ENCODE measurements at places on chromosomes 7 and 10. TPM values are rescaled to one million over a fixed set of nuclear protein-coding genes. Genes with fewer than 3 reads are reported as not detected.

- no peak for DNase-seq
- no peak overlapping the region for H3K27ac ChIP-seq
- H3K4me1 ChIP-seq = peaks cover 24% of the 10 kb centered on the region
- H3K36me3 ChIP-seq = no peaks in the 10 kb centered on the region
- peaks cover 13% of the 10 kb centered on the region for H3K27me3 ChIP-seq
These were observed 174.1 kb upstream of the TNRC18 start for GRCh38 chr7:5597772-5598171.

DNA sequence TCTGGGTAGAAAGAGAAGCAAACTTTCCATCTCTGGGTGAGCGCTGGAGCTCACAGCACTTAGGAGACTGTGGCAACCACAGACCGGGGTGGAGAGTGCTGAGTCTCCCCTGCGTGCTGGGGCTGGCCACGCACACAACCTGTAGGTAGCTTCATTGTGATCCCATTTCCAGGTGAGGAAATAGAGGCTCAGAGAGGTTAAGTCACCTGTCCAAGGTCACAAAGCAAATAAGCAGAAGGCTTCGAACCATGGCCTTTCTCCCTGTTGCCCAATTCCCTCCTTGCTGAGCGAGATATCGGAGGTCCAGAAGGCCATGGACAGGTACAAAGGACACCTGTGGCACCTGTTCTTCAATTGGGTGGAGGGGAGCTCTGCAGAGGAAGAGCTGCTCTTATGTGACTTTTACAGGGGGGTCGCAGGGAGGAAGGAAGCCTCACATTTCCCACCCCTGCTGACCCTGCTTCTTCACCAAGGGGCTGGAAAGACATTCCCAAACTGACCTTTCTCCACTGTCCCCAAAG, 39.4 kb downstream of the ZCCHC24 start:
- no peak for DNase-seq
- no peaks in the 10 kb centered on the region for H3K4me1 ChIP-seq
- no peaks in the 10 kb centered on the region for H3K27me3 ChIP-seq
- H3K4me3 ChIP-seq = no peak overlapping the region
- no peak overlapping the region for H3K27ac ChIP-seq

DNA sequence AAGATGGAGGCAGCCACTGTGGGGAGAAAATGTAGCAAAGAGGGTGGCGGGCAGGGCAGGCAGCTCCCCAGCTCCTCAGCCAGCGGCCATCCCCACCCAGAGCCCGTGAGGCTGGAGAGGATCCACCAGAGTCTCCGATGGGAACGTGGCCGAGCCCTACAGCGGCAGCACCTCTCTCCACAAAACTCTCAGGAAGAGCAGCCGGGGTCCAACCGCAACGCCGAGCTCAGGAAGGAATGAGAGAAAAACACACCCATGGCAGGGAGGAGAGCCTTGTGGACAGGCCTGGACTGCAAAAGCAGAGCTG, 54.0 kb upstream of the ADGRA1 start:
- no peak for DNase-seq
- H3K27ac ChIP-seq = no peak overlapping the region
- H3K4me3 ChIP-seq = no peak overlapping the region
- H3K4me1 ChIP-seq = no peaks in the 10 kb centered on the region

GRCh38 chr10:86168256-86168655, 198.3 kb downstream of the GRID1 start:
- no peak for DNase-seq
- H3K36me3 ChIP-seq = no peaks in the 10 kb centered on the region

DNA sequence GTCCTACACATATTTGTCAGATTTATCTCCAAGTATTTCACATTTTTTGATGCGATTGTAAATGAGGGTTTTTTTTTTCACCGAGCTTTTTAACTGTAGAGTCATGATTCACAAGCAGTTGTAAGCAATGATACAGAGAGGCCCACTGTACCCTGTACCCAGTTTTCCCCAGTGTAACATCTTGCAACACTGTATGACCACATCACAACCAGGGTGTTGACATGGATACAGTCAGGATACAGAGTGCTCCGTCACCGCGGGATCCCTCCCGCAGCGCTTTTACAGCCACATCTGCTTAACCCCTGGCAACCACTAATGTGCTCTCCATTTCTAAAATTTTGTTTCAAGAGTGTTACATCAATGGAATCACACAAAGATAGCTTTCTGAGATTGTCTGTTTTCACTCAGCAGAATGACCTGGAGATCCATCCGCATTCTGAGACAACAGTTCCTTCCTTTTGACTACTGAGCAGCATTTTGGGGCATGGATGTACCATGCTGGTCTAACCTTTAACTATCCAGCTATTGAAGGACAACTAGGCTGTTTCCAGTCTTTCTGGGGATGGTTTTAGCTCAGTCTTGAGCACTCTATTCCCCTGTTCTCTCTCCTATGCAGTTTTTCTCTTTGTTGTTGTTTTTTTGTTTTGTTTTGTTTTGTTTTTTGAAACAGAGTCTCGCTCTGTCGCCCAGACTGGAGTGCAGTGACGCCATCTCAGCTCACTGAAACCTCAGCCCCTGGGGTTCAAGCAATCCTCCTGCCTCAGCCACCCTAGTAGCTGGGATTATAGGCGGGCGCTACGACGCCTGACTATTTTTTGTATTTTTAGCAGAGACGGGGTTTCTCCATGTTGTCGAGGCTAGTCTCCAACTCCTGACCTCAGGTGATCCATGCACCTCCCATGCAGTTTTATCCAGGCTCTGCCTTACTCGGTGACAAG, 25.9 kb downstream of the GPRIN2 start:
- H3K4me3 ChIP-seq = no peak overlapping the region
- peaks cover 4% of the 10 kb centered on the region for H3K27me3 ChIP-seq
- H3K4me1 ChIP-seq = no peaks in the 10 kb centered on the region
- no peaks in the 10 kb centered on the region for H3K36me3 ChIP-seq
- no peak overlapping the region for H3K27ac ChIP-seq

DNA sequence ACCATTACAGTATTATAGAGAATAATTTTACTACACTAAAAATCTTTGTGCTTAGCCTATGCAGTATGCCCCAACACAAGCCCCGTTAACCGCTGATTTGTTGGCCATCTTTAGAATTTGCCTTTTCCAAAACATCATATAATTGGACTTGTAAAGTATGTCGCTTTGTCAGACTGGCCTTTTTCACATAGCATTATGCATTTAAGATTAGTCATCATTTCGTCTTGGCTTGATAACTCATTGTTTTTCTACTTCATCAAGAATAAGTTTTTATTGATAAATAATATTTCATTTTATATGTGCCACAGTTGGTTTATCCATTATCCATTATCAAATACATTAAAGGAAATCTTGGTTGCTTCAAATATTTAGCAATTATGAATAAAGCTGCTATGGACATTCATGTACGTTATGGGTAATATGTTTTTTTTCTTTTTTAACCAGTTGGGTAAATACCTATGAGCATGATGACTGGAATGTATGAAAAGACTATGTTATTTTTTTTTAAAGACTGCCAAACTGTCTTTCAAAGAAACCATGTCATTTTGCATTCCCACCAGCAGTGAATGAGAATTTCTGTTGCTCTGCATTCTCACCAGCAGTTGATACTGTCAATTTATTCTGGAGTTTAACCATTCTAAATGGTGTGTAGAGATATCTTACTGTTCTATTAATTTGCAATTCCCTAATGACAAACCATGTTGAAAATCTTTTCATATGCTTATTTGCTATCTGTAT, 273.1 kb upstream of the KCND2 start:
- no peaks in the 10 kb centered on the region for H3K27me3 ChIP-seq
- H3K4me3 ChIP-seq = no peak overlapping the region
- no peak overlapping the region for H3K27ac ChIP-seq
- no peaks in the 10 kb centered on the region for H3K4me1 ChIP-seq
- DNase-seq = no peak

DNA sequence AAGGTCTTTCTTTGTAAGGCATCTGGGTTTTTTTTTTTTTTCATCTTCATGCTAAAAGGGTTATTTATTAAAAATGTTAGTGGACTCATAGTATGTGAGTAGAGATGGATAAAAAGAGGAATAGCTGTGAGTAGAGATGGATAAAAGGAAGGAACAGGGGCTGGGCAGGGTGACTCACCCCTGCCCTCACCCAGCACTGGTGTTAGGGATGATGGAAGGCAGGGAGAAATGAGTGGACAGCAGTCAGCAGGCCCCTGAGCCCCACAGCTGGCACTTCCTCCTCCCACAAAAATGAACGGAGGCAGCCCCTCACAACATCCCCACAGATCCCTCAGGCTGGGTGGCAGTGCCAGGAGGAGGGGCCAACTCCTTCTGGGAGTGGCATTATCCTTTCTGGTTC, 39.3 kb downstream of the ANTXRL start:
- no peaks in the 10 kb centered on the region for H3K4me1 ChIP-seq
- no peak for DNase-seq
- H3K4me3 ChIP-seq = no peak overlapping the region
- H3K27me3 ChIP-seq = peaks cover 6% of the 10 kb centered on the region
- no peaks in the 10 kb centered on the region for H3K36me3 ChIP-seq

DNA sequence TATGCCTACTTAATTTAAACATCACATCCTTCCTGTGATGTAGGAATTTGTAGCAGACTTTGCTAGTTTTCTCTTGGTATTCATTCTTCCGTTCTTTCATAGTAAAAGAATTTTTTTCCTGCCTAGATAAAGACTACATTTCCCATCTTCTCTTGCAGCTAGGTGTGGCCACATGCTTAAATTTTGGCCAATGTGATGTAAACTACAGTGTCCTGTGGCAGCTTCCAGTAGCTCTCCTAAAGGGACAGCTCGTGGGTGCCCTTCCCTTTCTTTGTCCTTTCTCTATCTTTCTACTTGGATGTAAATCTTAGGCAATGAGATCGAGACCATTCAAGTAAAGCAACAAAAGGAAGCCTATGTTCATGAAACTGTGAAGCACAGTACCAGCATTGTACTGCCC, 58.6 kb downstream of the ASAH2B start:
- H3K4me1 ChIP-seq = no peaks in the 10 kb centered on the region
- peaks cover 21% of the 10 kb centered on the region for H3K27me3 ChIP-seq
- H3K36me3 ChIP-seq = no peaks in the 10 kb centered on the region
- H3K4me3 ChIP-seq = no peak overlapping the region
- no peak overlapping the region for H3K27ac ChIP-seq
- no peak for DNase-seq

DNA sequence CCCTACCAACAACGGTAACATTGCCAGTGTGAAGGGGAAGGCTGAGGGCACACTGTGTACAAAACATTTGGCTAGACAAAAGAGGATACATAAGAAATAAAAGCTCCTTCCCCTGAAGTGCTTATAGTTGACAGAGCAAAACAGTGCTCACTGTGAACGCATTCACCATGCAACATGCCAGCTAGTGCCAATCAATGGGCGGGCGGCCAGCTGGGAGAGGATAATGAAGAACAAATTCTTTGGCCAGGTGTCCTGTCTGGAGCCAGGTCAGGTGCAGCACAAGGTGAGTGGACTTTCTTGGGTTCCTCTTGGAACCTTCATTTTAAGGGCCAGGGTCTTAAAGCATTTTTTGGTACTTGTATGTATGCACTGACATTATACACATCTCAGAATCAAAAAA, 106.1 kb downstream of the ICA1 start:
- H3K36me3 ChIP-seq = peaks cover 4% of the 10 kb centered on the region
- H3K27me3 ChIP-seq = peaks cover 2% of the 10 kb centered on the region
- H3K27ac ChIP-seq = no peak overlapping the region
- peaks cover 4% of the 10 kb centered on the region for H3K4me1 ChIP-seq
- DNase-seq = no peak
- no peak overlapping the region for H3K4me3 ChIP-seq

DNA sequence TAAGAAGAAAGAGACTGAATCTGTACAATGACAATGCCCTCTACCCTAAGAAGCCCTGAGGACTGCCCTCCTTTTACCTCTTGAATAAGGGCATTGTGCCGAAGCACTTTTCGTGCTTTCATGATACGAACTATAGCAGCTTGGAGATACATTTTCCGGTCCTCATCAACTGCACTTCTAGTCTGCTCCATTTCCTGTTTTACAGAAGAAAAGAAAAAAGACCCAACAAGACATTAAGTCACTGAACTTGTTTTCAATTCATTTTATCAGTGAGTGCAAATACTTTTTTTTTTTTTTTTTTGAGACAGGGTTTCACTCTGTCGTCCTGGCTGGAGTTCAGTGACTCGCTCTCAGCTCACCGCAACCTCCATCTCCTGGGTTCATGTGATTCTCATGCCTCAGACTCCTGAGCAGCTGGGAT, 78.4 kb downstream of the CUL2 start:
- peaks cover 45% of the 10 kb centered on the region for H3K36me3 ChIP-seq
- H3K27ac ChIP-seq = peak overlapping the region; percentile 83
- H3K27me3 ChIP-seq = no peaks in the 10 kb centered on the region
- peaks cover 18% of the 10 kb centered on the region for H3K4me1 ChIP-seq
- H3K4me3 ChIP-seq = peak overlapping the region; percentile 15

DNA sequence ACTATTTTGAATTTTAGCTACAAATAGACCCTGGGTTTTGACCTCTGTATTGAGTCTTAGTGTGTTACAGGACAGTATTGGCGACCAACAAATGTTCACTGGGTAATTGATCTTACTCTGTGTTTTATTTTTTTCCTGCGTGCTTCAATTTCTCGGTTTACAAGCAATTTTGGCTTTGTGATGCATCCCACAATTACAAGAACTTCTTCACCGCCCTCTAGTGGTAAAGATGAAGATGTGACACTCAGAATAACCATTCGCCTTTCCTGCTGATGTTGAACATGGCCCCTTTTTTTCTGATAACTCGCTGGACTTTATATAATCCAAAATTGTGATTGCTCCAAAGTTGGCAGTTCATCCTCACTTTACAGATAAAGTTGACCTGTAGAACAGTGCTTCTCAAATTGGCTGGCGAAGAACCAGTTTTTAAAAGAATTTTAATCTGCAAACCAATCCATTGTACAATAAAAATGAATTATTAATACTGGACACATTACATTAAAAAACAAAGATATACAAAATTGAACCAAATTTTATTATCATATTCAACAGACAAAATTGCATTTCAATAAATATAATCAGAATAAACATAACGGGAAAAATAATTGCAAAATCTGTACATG, 20.2 kb upstream of the SMC3 start:
- no peaks in the 10 kb centered on the region for H3K36me3 ChIP-seq
- H3K27me3 ChIP-seq = peaks cover 26% of the 10 kb centered on the region
- H3K27ac ChIP-seq = no peak overlapping the region

DNA sequence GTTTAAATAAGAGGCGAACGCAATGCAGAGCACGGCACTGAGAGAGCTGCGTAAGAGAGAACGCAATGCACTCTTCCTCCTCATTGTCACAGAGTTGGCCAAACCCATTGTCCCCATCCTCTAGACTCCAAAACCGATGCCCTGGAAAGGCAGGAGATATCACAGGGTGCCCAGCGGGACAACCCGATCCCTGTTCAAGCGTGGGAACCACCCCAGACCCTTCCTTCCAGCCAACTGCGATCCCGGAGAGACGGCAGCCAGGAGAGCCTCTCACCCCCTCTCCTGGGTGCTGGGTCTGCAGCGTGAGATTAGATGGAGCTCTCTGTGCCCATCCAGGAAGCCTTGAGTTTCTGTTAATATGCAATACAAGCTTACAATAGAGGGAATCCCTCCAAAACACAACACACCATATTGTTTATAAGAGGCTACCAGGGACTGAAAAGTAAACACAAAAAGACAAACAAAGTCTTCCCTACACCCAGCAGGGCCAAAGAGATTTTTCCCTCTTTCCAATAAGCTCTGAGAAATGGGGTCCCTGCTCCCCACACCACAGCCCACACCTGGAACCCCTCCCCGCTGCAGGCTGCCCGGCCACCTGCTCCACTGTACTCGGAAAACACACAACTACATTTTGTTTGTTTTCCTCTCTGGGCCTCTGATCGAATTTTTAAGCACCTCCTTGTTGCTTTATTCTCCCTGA, 187.6 kb downstream of the ADARB2 start:
- no peak overlapping the region for H3K4me3 ChIP-seq
- no peaks in the 10 kb centered on the region for H3K36me3 ChIP-seq
- DNase-seq = no peak
- H3K27me3 ChIP-seq = no peaks in the 10 kb centered on the region
- H3K4me1 ChIP-seq = peaks cover 14% of the 10 kb centered on the region

CRHR2 gene
- not detected for total RNA-seq

TAS2R39 gene
- total RNA-seq = not detected

AKR1C4 gene
- not detected for total RNA-seq

NEUROD6 gene
- total RNA-seq = not detected

NPTX2 gene
- total RNA-seq = not detected

CRYGN gene
- total RNA-seq = not detected

GNGT1 gene
- total RNA-seq = not detected
